ENCODE measurements at places on chromosomes 5 and 9.

DNA sequence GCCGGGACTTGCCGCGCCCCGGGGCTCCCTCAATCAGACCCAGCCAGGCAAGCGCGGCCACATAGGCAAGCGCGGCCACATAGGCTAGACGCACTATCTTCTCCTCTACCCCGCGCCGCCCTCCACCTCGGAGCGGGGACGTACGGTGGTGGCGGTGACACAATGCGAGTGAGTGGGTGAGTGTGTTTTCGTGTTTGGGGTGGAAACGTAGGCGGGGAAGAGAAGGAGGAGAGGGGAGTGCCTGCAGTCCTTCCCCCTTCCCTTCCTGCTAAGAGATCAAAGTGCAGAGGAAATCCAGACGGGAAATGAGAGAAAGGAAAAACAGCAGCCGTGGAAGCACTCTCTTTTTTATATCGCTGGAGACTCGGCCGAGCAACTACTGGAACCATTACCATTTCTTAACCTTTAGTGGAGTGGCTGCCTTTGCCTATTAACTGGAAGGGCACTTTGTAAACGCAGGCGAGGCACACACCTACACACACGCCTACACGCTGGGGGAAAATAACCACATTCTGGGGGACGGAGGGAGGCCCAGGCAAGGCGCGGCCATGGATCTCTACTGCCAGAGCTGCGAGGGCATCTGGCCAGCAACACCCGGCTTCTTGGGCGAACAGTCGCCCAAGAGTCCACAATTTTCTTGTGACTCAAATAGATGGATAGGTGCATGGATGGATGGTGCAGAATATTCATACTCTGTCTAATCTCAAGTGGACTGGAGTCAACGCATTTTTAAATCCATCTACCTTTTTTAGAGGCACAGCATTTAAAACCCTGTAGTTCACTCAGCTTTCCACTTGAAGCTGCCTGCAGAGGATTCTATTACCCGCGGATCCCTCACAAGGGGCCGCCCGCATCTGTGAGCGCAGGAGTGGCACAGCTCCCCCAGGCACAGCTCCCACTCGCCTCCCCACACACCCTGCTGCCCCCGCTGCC is 2.1 kb downstream of the EDIL3 start:
- DNase-seq: no peak

GRCh38 chr5:140112685-140113179 is 1.2 kb upstream of the PURA start:
- no peak for DNase-seq

DNA sequence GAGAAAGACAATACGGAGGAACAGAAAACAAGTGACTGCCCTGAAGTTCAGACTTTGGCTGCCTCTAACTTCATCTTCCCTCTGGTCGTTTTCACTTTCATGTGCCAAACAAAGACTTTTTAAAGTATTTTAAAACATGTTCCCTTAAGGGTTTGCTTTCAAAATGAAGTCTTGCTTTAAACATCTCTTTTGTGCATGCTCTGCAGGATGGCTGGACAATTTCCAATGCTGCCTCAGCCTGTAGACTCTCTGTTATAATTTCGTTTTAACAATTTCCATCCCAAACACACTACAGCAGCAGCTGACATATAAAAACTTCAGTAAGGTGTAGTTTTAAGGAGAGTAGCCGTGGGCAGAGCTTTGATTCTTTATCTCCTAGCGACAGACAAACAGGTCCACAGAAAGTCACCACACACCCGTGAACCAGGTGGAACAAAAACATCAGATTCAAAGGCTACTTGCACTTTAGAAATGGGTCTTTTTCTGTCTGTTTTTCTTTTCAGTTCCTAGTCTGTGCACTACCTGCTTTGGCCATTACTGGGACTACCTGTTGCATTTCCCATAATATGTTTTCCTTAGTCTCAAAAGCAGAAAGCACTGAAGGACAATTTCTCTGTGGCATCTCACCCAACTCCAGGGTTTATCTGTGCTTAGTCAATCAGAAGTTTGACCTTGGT is 308.9 kb downstream of the DTWD2 start:
- DNase-seq: no peak

DNA sequence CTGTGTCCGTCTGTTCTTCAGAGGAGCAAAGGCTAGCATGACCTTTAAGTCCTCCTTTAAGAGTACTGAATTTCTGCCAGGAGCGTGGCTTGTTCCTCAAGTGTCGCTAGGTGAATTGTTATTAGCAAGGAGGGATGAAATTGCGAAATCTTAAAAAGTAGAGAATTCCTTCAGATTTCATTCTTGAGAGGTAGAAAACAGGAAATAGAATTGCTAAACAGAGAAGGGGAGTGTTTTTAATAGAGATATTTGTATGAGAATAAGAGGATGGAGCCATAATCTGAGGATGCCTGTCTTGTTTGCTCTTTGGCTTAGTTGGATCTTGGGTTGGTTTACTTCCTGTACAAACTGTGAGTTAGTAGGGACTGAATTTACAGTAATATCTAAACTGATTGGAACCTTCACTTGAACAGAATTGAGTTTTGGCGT is 39.2 kb downstream of the EXOSC2 start:
- DNase-seq: no peak

DNA sequence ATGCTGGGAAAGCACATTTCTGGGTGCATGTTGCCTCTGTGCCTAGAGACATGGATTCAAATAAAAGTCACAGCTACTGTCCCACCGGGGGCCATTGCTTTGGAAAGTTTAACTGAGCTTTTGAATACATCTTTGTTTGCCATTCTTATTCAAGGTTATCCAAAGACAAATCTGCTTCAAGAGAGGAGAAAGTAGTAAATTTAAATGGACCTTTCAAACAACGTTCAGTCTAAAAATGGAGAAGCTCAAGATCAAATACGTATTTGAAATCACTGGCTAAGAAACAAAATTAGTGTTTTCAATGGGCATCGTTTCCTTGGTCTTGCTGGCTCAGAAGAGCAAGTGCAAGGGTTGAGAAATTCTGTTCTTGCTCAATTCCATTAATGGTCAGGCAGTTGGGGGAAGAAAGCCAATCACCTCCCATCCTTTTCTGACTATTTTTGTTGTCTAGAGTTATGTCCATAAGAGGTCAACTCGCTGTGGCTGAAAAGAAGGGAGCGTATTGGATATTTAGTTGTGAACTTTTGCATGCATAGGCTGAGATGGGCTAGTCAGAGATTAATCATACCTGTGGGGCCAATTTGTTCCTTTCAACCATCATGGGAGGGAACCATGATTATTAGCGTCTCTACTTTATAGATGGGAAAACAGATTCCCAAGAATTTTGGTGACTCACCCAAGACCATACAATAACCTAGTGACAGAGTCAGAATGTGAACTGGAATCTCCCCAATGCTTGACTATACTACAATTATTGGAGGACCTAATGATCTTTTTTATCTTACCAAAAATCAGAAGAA is 276.2 kb upstream of the TNC start:
- no peak for DNase-seq

- DNase-seq: peak; percentile 63
Measured at GRCh38 chr9:115006660-115007059, 76.3 kb upstream of the TNFSF8 start.

- no peak for DNase-seq
Measured at GRCh38 chr5:72844218-72844603, 27.8 kb downstream of the TNPO1 start.

GRCh38 chr9:6512085-6512657 is 99.2 kb downstream of the UHRF2 start:
- no peak for DNase-seq

DNA sequence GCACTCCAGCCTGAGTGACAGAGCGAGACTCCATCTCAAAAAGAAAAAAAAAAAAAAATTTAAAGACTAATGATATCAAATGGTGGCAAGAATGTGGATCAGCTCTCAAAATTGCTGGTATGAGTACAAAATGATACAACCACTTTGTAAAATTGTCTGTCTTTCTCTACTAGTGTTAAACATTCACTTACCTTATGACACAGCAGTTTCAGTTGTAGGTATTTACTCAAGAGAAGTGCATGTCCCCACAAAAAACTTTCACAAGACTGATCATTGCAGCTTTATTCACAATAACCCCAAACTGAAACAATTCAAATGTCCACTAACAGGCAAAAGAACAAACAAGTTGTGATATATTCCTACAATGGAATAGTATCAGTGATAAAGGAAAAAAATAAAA is 14.7 kb upstream of the CETN3 start:
- DNase-seq: no peak

GRCh38 chr9:14440062-14440461 is 126.1 kb upstream of the NFIB start:
- no peak for DNase-seq

- DNase-seq: no peak
Measured at GRCh38 chr9:106644661-106645060, 218.3 kb upstream of the ZNF462 start.

DNA sequence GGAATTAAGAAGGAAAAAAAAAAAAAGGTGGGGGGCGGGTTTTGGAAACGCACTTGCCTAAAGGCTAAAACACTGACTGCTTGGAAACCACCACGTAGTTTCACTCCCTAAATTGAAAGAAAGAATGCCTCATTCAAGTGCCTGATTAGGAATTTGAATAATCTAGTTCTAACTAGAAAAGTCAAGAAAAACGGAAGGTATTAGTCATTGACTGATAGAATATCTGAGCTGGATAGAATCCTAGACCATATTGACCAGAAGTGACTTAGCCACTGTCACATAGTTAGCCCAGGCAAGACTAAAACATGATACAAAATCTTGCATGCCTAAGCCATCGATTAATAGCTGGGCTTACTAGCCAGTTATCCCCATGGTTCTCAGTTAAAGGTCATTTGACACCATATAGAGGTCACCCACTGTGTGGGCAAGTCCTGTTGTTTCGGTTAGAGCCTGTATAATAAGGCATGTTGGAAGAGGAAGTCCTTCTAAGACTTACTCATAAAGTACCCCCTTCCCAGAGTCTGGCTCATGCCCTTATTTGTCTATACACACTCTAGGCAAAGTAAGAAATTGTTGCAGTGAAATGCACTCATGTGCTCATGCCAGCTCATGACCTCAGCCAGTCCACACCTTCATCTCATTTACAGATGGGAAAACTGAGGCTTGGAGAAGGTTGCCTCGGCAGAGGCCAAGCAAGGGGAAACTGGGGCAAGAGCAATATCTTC is 40.2 kb downstream of the SH3RF2 start:
- no peak for DNase-seq

DNA sequence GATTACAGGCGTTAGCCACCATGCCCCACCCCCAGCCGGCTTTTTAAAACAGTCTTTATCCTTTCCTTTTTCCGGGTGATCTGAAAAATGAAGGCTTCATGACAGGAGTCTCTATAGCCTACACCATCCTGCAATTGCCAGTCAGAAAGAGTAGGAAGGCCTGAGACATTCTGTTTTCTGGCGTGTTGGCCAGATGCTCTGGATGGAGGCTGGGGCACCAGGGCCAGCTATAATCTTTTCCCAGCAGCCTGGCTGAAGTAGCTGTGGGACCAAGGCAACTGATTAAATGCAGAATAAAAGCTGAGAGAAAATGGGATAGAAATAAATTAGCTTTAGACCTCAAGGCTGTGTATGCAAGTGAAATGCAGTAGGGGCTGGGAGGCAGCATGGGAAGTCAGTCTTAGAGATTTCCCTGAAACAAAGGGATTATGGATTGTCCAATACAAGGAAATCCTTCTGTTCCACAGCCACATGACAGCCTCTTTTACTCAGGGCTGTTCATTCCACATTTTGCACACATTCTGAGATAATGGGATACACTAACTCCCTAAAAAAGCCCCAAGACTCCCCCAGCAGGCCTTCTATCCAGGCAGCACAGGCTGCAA is 116.0 kb upstream of the LRRTM2 start:
- no peak for DNase-seq

- no peak for DNase-seq
Measured at GRCh38 chr9:110283751-110284150, 27.4 kb upstream of the TXN start.

- no peak for DNase-seq
Measured at GRCh38 chr5:19690978-19691377, 297.0 kb downstream of the CDH18 start.

DNA sequence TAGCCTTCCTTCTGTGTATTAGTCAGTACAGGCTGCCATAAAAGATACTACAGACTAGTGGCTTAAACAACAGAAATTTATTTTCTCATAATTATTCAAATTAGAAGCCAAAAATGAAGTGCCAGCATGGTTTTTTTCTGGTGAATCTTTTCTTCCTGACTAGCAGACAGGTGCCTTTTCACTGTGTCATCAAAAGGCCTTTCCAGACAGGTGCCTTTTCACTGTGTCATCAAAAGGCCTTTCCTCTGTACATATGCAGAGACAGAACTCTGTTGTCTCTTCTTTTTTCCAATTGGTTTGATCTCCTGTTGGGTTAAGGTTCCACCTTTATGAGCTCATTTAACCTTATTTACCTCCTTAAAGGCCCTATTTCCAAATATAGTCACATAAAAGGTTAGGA is 599.9 kb downstream of the ISL1 start:
- DNase-seq: no peak

DNA sequence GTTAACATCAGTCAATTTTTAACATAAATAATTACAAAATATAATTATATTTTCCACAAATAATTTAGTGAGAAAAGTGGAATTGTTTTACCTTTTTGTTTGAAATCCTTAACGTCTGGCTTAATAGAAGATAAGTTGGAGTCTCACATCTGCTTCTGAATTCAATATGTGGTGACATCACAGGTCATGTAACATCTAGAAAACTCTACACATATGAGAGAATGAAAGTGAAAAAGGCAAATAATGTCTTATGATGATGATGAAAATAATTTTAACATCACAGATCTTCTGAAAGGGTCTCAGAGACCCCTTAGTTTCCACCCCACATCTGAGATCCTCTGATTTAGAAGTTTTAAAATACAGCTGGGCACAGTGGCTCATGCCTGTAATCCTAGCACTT is 81.5 kb downstream of the PRKACG start:
- DNase-seq: no peak

DNA sequence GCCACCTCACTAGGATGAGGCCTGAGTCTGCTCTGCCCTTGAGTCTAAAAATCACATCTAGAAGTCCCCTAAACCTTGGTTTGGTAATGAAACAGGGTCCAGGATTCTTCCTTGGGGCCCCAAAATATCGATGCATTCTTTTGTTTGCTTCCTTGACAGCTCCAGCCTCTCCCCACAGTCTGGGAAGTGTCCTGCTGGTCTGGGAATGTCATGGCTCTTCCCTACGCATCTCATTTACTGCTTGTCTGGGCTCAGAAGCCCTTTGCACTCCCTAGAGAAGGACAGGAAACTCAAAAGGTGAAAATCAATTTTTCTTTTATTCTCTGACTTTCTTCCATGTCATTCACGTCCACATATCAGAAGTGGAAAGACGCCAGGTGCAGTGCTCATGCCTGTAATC is 115.8 kb downstream of the DRD1 start:
- DNase-seq: no peak

DNA sequence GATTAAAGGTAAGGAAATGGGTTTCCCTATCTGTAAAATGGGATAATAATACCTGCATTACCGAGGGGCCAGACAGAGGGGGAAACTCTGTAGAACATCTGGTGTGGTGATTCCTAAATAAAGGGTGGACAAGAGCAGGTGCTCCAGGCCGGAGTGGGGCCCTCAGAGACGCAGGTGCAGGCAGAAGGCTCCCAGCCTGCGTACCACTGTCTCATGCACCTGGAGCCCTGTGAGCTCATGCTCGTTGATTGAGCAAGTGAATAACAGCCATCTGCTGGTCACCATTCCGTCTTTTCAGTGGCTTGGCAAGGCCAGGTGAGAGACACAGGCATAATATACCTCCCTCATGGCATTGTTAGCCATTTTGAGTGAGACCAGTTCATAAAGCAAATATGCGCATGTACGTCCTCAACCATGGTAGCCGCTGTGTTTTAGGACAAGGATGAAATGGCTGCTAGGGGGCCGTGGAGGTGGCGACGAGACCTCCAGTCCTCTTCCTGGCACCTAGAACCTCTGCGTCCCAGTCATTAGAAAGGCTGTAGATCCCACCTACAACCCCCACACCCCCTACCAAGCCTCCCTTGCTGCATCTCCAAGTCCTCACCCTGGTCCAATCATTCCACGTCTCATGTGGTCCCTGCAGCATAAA is 198.0 kb upstream of the MVB12B start:
- DNase-seq: no peak
